Activated CD4-positive, alpha-beta memory T cell treated with anti-CD3 and anti-CD28 coated beads, Interleukin-2, amount 10 ng/mL, durations not matched to agents 7 days and 5 days (primary cell): ENCODE measurements at places on chromosomes 4 and X.

DNA sequence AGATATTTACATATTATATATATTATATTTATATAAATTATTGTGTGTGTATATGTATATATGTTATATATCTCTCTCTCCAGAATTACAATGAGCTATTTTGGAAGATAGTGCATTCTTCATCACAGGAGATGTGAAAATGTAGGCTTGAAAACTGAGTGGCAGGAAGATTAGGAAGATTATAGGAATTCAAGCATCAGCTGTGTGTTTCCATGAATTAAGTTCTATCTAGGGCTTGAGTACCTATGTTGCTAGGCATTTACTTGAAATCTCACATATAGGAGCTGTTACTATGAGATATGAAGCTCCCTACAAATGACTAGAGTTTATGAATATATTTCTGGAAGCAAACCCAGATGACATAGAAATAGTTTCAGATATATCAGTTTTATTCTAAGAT, 328.7 kb downstream of the EPHA5 start:
- DNase-seq, result no peak

DNA sequence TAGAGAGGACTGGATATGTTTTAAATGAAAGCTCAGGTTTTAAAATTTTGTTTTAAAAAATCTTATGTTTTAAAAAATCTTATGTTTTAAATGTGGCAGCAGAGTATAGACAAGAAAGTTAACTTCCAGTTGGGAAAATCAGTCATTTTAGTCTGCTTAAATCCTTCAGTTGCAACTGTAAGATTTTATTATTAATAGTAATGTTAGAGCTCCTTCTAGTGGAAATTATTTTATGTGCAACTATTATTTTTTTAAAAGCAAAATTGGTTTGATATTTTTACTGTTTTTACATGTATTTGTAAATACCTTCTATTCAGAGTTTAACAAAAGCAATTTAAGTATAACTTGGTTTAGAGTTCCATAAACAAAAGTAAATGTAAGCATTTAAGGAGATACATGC, 8.5 kb upstream of the NUDT6 start:
- no peak for DNase-seq

DNA sequence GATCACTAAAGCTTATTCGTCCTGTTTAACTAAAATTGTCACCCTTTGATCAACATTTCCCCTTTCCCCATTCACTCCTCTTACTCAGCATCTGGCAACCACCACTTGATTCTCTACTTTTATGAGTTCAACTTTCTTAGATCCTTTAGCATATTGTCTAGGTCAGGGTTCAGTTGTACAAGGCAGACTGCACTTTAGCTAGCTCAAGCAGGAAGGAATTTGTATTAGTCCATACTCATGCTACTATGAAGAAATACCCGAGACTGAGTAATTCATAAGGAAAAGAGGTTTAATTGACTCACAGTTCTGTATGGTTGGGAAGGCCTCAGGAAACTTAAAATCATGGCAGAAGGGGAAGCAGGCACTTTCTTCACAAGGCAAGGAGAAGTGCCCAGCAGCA, 44.3 kb downstream of the TASL start:
- no peak for DNase-seq

- DNase-seq, result no peak
These were observed 445.2 kb downstream of the PCDH11X start for GRCh38 chrX:92224406-92224805.

GRCh38 chr4:12120968-12121367, 692.3 kb upstream of the HS3ST1 start:
- no peak for DNase-seq

- no peak for DNase-seq
These were observed 290.7 kb upstream of the TENM3 start for GRCh38 chr4:181952478-181952877.
